ENCODE measurements at places on chromosomes 3 and 15.

DNA sequence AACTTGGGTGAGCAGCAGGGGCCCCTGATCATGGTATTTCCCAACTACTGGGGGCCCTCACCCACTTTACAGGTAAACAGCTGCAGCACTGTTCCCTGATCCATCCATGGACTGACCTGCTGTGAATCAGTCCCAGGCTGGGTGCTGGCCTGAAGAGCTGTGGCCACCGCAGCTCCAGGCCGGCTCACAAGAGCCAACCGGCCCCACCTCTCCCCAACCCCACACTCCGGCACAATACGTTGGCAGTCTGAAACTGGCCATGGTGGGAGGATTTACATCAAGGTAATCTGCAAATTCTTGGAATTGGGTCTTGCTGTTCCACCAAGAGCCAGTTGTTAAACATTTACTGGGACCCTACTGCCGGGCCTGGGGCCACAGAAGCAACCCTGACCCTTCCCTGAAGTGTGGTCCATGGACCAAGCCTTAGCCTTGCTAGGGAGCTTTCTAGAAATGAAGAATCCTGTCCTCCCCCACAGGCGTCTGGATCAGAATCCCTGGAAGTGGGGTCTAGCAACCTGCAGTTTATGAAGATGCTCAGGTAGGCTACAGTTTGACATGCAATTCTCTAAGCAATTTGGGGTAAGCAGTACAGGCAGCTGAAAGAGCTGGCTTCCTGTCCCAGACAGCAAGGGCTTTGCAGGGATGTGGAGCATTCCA lies 3.7 kb downstream of the SLC6A20 start:
- no peak for DNase-seq

- no peak for DNase-seq
Observed at GRCh38 chr3:169722724-169723123, 42.1 kb downstream of the TERC start.

- no peak for DNase-seq
Observed at GRCh38 chr15:73856458-73857192, 16.7 kb upstream of the TBC1D21 start.

GRCh38 chr3:52710512-52710911 lies 4.6 kb downstream of the SPCS1 start:
- no peak for DNase-seq

DNA sequence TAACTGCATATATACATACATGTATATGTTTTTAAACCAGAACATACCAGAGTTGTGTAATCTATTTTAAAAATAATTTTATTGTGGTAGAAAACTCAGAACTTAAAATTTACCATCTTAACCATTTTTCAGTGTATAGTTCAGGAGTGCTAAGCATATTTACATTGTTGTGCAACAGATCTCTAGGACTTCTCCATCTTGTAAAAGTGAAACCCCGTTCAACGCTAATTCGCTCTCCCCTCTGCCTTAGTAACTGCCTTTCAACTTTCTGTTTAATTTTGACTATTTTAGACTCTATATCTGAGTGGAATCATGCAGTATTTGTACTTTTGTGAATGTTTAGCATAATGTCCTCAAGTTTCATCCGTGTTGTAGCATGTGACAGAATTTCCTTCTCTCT lies 51.8 kb upstream of the SSR3 start:
- DNase-seq, result no peak

GRCh38 chr3:76369170-76369569 lies 583.8 kb upstream of the ZNF717 start:
- DNase-seq, result no peak

Data from effector memory CD4-positive, alpha-beta T cell (primary cell).